ENCODE measurements at places on chromosomes 4 and X. TPM values are rescaled to one million over a fixed set of nuclear protein-coding genes. Genes with fewer than 3 reads are reported as not detected.
A peak's percentile ranks its signal among the peaks of the same experiment; 100 is the strongest.

GRCh38 chr4:30370105-30370504, 350.1 kb upstream of the PCDH7 start:
- no peak for DNase-seq
- no peak overlapping the region for H3K27ac ChIP-seq
- no peaks in the 10 kb centered on the region for H3K36me3 ChIP-seq
- no peaks in the 10 kb centered on the region for H3K4me1 ChIP-seq

DNA sequence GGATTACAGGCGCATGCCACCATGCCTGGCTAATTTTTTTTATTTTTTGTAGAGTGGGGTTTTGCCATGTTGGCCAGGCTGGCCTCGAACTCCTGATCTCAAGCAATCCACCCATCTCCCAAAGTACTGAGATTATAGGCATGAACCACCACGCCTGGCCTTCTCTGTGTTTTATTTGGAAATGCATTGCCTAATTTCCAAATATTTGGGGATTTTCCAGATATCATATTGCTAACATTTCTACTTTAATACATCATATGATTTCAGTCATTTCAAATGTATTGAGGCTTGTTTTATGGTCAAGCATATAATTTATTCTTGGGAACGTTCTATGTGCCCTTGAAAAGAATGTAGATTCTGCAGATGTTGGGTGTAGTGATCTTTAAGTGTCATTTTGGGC, 38.8 kb downstream of the FGF2 start:
- H3K4me1 ChIP-seq = no peaks in the 10 kb centered on the region
- no peaks in the 10 kb centered on the region for H3K27me3 ChIP-seq
- DNase-seq = no peak
- no peaks in the 10 kb centered on the region for H3K36me3 ChIP-seq

- DNase-seq = no peak
- H3K36me3 ChIP-seq = no peaks in the 10 kb centered on the region
- no peak overlapping the region for H3K27ac ChIP-seq
- no peaks in the 10 kb centered on the region for H3K27me3 ChIP-seq
Measured at GRCh38 chrX:16394290-16394689, 227.0 kb downstream of the MAGEB17 start.

GRCh38 chr4:145824463-145824862, 114.2 kb downstream of the ZNF827 start:
- peaks cover 25% of the 10 kb centered on the region for H3K4me1 ChIP-seq
- DNase-seq = no peak
- H3K27me3 ChIP-seq = no peaks in the 10 kb centered on the region
- no peak overlapping the region for H3K27ac ChIP-seq
- no peaks in the 10 kb centered on the region for H3K36me3 ChIP-seq

DNA sequence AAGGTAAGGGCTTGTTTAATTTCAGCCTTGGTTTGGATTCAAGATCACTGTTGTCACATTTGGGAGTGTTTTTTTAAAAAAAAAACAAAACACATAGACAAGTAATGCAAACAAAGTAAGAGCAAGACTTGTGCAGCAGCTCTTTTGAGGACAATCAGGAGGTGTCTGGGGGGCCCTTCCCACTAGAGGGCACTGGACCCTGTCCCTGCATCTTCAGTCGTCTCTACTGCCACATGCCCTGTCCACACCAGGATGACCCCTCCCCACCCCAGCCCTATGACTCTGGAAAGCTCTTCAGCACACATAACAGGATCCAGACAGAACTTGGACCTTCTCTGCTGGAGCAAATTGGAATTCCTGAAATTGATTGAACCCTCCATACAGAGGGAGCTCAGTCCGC, 71.0 kb downstream of the USP46 start:
- no peaks in the 10 kb centered on the region for H3K4me1 ChIP-seq
- H3K27ac ChIP-seq = no peak overlapping the region
- no peak overlapping the region for H3K4me3 ChIP-seq
- peak; percentile 30 for DNase-seq
- H3K36me3 ChIP-seq = no peaks in the 10 kb centered on the region

DNA sequence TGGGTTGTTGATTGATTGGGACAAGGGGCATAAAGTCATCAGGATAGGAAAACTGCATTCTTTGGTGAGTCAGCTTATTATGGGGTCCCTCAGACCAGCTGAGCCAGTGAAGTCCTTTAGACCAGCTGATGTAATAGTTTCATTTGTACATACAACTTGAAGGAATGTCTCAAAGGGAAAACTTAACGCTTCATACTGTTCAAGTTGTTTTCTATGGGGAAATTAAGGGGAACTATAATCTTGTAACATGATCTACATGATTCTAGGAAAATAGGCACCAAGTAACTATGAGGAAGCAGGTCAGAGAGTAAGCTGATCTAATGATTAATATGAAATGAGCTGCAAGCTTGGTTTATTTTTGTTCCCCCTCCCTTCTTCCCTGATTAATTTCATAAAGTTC, 175.1 kb upstream of the GRID2 start:
- no peak overlapping the region for H3K4me3 ChIP-seq
- no peak for DNase-seq
- no peaks in the 10 kb centered on the region for H3K4me1 ChIP-seq

GRCh38 chrX:45134775-45135174, 65.9 kb downstream of the DIPK2B start:
- H3K27me3 ChIP-seq = no peaks in the 10 kb centered on the region
- no peak overlapping the region for H3K27ac ChIP-seq
- H3K36me3 ChIP-seq = no peaks in the 10 kb centered on the region
- no peaks in the 10 kb centered on the region for H3K4me1 ChIP-seq
- no peak for DNase-seq

- DNase-seq = peak; percentile 18
- H3K27ac ChIP-seq = no peak overlapping the region
- H3K4me1 ChIP-seq = peaks cover 11% of the 10 kb centered on the region
- no peaks in the 10 kb centered on the region for H3K36me3 ChIP-seq
- H3K27me3 ChIP-seq = peaks cover 2% of the 10 kb centered on the region
- H3K4me3 ChIP-seq = peak overlapping the region; percentile 39
Measured at GRCh38 chrX:72308566-72309296, 3.0 kb upstream of the CITED1 start.

- H3K27ac ChIP-seq = no peak overlapping the region
- H3K36me3 ChIP-seq = no peaks in the 10 kb centered on the region
- H3K27me3 ChIP-seq = no peaks in the 10 kb centered on the region
- no peak overlapping the region for H3K4me3 ChIP-seq
- no peaks in the 10 kb centered on the region for H3K4me1 ChIP-seq
Measured at GRCh38 chr4:40270609-40271008, 64.5 kb upstream of the CHRNA9 start.

GRCh38 chr4:118931786-118932185, 43.1 kb downstream of the SYNPO2 start:
- peaks cover 9% of the 10 kb centered on the region for H3K4me1 ChIP-seq
- no peaks in the 10 kb centered on the region for H3K27me3 ChIP-seq
- H3K4me3 ChIP-seq = no peak overlapping the region
- H3K27ac ChIP-seq = peak overlapping the region; percentile 19
- DNase-seq = no peak

The IQCM gene
- total RNA-seq = 0.25 TPM

The NXF2B gene
- not detected for total RNA-seq

Data from gastrocnemius medialis (tissue), 4 donors.